NCI-H345 (cell line): ENCODE measurements at places on chromosomes 11 and 22.
A peak's percentile ranks its signal among the peaks of the same experiment; 100 is the strongest.

DNA sequence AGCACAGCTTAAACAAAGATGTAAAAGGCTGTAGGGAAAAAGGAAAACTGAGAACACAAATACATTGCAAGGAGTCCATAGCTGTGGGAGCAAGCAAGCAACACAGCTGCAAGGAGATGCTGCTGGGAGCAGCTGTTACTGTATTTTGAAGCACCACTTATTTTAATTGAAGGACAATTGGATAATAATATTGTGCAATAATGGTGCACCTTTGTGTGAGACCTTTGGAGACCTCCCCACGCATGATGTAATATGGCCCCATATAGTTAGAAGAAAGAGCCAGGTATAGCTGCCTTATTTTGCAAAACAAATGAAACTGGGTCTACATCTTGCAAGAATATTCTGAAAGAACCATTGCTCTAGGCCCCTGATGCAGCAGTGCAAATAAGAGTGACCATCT lies 191.1 kb upstream of the KIRREL3 start:
- DNase-seq: no peak

DNA sequence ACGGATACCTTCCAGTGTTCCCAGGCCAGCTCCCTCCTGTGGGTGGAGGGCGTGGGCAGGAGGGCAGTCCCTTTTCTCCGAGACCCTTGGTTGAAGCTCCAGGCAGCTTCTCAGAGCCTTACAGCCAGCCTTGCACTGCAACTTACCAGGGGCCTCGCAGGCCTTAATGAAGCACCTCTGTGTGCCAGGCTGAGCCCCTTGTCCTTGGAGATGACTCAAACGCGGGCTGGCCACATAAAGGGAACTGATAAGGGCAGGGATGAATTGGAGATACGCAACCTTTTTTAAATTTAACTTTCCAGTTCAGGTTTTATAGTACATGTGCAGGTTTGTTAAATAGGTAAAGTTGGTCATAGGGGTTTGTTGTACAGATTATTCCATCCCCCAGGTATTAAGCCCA lies 72.7 kb downstream of the WNT7B start:
- DNase-seq: no peak

GRCh38 chr11:2409126-2409525 lies 8.6 kb downstream of the TSSC4 start:
- no peak for DNase-seq

DNA sequence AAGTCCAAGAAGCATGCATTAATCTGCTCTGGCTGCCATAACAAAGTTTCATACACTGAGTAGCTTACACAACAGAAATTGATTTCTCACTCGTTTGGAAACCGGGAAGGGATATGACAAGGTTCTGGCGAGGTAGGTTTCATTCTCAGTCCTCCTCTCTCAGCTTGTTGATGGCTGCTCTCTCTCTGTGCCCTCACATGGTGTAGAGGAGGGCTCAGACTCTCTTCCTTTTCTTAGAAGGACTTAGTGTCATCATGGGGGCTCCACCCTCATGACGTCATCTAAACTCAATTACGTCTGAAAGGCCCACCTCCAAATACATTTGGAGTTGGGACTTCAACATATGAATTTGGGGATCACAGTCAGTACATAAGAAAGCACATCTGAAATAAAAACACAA lies 18.6 kb downstream of the GLYATL1 start:
- DNase-seq: no peak

DNA sequence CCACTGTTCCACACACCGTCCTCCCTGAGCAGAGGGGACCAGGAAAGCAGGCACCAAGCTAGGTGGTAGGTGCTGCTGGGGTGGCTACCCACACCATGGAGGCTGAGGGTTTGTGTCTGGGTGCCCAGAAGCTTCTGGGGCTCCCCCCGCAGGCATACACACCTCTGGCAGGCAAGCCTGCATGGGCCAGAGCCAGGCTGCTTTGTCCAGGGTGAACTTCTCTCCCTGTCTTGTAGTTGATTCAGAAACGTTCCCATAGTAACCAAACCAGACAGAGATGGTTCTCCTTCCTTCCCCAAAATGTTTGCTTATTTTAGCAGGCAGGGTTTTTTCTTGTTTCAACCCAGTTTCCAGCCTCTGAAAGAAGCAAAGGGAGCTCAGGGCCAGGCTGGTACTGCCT lies 40.9 kb upstream of the SUSD2 start:
- no peak for DNase-seq

DNA sequence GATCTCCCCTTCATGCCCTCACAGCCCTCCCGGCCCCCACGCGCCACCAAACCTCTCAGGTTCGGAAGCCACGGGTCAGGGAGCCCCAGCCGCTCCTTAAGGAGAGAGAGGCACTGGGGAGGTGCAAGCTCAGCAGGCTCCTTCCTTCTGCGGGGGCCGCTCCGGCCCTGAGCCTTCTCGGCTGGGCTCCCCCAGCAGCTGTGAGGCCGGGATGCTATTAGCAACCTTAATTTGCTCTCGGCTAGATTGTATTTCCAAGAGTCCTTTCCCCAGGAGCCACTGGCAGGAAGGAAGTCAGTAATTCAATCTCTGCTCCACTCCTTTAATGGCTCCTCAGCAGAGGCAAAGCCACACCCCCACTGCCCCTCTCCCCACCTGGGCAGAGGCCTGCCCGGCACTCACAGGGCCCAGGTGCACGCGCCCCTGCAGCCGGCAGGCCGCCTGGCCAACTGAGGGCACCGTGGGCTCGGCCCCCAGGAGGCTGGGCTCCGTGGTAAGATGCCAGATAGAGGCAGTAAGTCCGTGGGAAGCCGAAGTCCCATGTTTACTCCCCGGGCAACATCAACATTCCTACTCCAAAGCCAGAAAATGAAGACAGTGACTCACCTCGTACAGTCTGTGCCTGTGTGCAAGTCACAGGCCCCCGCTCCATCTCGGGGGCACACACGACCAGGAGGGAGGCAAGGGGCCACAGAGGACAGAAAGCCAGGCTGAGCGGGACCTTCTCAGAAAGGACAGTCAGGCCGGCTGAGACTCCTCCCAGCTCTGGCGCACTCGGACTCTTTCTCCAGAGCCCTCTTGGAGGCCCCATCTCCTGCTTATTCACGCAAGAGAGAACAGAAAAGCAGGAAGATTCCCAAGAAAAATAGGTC lies 5.2 kb downstream of the IGSF9B start:
- no peak for DNase-seq

DNA sequence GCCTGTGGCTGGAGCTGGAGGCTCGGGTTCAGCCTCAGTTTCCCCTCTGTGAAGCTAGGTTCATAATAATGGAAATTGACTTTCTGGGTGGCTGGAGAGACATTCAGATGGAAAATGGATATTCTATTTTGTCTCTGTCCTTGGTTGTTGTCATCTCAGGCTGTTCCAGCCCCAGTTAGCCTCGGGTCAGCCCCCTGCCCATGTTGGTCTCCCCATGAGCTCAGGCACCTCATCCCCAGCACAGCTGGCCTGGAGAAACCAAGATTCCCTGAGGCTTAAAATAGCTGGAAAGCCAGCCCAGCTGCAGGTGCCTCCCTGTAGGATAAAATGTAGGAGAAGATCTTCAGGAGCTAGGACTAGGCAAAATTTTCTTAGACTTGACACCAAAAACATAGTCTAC lies 129.5 kb downstream of the MED15 start:
- no peak for DNase-seq

DNA sequence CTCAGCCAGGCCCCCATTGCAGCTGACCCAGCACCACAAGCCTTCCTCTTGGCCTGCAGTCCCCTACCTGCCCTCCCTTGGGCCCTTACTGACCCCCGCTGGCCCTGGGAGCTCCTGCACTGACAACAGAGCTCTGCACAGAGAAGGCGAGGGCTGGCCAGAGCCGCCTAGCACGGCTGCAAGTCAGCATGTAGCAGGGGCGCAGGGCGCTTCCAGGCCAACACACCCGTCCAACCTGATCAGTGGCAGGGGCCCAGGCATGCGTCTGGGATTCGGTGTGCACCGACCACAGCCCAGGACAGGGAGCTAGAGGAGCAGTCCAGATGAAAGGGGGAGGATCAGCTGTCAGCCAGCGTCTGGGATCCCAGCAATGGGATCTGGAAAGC lies 7.6 kb downstream of the WNT7B start:
- DNase-seq: no peak

DNA sequence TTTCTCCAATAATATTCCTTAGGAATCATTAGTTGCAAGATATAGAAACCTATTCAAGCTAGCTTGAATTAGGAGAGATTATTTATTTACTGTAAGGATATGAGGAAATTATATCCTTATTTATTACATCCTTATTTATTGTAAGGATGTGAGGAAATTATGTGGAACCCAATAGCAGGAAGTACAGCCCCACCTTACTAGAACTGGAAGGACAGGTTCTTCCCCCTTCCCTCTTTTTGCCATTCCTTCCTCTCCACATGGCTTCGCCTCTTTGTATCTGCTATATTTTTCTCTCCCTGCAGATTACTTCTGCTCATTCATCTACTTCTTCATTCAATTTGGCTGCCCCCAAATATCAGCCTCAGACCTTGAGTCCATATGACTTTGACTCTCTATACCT lies 49.5 kb upstream of the B3GNT6 start:
- no peak for DNase-seq

DNA sequence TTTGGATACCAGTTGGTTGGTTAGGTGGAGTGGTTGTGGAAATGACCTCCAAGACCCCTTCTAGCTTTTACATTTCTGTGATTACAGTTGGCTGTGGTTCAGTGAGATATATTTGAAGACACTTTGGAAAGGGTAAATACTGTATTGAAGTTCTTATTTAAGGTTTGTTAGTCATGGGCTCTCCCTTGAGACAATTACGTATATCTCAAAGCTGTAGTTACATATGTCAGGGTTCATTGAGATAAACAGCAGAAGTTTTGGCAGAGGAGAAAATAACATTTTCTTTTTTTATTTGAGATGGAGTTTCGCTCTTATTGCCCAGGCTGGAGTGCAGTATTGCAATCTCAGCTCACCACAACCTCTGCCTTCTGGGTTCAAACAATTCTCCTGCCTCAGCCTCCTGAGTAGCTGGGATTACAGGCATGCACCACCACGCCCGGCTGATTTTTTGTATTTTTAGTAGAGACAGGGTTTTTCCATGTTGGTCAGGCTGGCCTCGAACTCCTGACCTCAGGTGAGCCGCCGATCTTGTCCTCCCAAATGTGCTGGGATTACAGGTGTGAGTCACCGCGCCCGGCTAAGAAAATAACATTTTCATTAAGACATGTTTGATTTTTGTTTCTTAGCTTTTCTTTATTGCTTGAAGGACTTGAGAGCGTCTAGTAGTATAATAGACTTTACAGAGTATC lies 1.9 kb downstream of the RNF121 start:
- no peak for DNase-seq

DNA sequence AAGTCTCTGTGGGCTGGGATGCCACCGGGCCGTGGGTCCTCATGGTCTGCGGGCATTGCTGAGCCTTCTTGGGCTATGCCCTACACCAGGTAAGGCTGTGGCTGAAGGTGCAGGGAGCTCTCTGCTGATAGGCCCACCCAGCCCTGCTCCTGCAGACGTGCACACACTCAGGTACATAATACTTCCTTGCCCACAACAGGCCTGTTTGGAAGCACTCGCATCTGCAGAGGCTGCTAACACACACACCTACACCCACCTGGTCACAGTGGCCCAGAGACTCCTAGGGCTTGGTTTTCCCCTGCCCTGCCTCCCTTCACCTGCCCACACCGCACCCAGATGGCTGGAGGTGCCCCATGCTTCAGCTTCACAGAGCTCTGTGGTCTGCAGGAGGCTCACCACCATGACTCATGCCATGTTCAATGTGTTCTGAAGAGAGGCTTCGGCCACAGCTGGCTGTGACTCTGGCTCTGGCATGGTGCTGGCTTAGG lies 72.8 kb upstream of the KCNQ1OT1 start:
- no peak for DNase-seq

- DNase-seq: no peak
These were observed 47.9 kb downstream of the FEZ1 start for GRCh38 chr11:125448136-125448535.

DNA sequence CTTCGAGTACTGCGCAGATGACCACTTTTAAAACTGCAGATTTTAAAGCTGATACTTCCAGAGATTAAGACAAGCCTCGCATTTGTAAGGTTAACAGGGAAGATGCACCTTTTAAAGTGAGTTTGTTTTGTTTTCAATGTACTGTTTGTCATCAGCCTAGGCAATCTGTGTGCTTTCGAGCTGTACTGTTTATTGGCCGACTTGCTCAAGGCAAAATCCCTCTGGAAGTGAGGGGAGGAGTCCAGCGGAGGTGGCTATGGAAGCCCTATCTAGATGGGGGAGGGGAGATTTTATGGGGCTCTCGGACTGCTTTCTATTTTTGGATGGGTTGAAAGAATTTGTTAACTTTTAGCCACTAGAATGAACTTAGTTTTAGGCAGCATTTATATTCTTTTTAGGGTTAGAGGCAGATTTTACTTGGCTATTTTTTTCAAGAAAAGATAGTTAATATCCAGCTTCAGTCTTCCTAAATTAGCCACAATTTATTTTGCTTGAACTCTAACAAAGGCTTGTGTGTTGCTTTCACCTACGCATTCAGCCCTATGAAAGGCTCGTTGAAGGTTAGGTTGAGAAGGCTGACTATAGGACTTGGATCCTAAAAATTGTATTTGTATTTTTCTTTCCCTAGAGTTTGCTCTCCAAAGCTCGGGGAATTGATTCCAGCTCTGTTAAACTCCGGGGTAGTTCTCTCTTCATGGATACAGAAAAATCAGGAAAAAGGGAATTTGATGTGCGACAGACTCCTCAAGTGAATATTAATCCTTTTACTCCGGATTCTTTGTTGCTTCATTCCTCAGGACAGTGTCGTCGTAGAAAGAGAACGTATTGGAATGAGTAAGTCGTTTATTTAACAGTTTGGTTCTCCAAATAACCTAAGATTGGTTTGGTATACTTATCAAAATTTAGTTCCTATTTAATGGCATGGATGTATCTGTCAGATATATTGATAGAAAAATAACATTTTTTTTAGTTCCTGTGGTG lies 2.1 kb downstream of the WEE1 start:
- DNase-seq: peak; percentile 59

- peak; percentile 86 for DNase-seq
These were observed 61.4 kb upstream of the FADD start for GRCh38 chr11:70141486-70142220.

DNA sequence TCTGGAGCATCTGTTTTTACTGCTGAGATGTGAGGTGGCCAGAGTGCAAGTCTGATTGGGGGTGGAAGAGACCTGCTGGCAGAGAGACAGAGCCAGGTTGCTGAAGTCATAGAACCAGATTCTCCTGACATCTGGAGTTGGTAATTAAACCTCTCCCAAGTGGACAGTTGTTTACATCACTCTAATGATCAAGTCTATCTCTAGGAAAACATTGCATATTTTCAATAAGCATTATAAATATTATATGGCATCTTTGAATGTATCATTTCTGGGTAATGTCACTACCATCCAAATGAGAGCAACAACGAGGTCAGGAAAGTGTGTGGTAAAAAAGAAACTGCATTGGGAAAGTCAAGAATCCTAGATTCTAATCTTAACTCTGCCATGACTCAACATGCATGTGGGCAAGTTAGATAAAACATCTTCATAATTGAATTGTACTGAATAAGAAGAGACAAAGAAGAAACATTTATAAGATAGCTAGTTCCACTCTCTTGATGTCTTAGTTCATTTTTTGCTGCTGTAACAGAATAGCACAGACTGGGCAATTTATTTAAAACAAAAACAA lies 351.2 kb upstream of the API5 start:
- DNase-seq: no peak
